Brain pericyte (primary cell): ENCODE measurements at places on chromosomes 13 and 19.

DNA sequence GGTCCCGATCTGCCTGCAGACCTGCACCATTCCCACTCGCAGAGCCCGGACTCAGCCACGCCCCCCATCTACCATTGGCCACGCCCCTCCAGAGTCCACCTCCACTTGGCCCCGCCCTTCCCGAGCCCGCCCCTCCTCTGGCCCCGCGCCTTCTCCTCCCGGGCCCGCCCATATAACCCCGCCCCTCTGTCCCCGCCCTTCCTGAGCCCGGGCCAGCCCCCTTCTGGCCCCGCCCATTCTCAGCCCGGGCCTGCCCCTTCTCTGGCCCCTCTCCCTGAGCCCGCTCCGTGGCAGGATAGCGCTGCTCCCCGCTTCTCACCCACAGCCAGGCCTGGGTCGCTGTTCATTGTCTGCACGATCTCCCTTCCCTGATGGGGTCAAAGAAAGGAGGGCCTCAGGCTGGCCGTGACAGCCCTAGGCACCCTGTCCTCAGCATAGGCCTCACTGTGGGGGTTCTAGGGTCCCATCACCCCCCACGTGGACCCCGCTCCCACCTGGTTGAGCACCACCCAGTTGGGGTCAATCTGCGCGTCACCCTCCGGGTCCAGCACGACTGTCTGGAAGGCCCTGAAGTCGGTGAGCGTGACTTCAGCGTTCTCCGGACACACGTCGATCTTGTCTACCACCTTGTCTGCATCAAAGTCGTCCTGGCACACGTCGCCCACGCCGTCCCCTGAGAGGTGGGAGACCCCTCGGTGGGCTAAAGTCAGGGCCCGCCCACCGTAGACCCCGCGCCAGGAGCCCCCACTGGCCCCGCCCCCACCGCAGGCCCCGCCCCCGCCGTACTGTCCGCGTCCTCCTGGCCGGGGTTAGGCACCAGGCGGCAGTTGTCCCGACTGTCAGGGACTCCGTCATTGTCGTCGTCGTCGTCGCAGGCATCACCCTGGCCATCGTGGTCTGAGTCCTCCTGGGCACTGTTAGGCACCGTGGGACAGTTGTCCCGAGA lies 5.7 kb downstream of the COMP start:
- no peak for DNase-seq

DNA sequence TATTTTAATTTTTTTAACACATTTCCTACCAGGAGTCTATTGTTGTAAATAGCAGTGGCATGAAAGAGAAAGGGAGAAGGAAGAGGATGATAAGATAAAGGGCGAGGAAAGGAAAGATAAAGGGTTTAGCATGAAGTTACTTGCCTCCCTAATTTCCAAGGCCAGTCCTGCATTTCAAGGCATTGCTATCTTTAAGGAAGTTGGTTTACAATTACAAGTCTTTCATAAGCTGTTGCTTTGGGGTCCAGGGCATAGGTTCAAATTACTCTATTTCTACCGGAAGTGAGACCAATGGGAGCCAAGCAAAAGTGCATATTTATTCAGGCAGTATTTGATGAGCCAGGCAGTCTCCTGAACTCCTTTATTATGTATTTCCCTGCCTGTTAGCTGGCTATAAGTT lies 27.7 kb upstream of the UBL3 start:
- no peak for DNase-seq

- no peak for DNase-seq
These were observed 142.1 kb upstream of the VSTM2B start for GRCh38 chr19:29383696-29384095.

GRCh38 chr13:89372193-89372592 lies 1701.0 kb downstream of the SLITRK5 start:
- DNase-seq, result no peak

DNA sequence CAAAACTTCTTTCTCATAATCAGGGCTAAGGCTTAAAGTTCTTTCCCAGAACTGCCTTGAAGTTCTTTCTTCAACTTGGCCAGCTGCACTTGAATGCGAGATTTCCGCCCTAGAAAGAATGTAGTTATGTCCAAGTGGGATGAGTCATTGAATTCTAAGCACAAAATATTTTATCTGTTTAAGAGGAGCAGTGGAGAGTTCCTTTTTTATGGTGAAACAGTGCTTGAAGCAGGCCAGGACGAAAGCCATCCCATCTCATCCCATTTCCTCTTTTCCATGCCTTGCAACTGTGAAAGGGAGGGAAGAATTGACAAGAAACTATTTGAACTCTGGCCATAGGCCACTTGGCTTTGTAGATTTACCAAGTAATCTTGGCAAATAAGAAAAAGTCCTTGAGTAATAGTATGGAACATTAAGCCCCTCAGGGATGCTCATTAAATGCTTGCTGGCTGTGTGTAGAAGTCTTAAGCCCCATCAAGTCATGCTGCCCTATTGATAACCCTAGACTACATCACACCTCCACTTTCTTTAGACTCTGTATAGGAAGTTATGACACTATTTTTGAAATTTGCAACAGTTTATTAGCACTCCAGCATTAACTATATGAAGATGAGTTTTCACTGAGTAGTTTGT lies 174.5 kb downstream of the KCTD12 start:
- DNase-seq, result peak; percentile 22

- DNase-seq, result no peak
These were observed 17.2 kb downstream of the KCNC3 start for GRCh38 chr19:50311723-50312635.

DNA sequence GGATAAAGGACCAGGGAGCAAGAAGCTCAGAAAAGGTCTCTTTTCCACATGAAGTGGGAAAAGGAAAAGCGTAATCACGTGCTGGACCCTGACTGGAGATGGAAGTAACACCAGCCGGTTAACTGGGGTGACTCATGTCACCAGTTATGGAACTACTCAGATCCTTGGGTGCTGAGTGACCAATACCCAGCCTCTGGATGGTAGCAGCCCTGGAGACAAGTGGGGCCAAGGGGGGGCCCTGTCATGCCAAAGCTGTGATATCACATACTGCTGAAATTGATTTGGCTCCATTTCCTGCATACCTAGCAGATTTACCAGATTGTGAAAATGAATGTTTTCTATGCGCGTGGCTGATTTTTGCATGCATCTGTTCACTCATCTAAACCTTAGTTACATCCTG lies 158.9 kb downstream of the ZIC5 start:
- no peak for DNase-seq

- no peak for DNase-seq
These were observed at the start of gene PPP1R13L for GRCh38 chr19:45404557-45405434. Gene PPP1R13L (minus strand): TSS chr19:45405069. CDS start chr19:45398318, 6,751 bp downstream.

GRCh38 chr13:32370805-32371204 lies 55.5 kb downstream of the BRCA2 start:
- no peak for DNase-seq

- no peak for DNase-seq
These were observed 38.6 kb upstream of the POP4 start for GRCh38 chr19:29567366-29567915.

- no peak for DNase-seq
These were observed 418.9 kb downstream of the COG6 start for GRCh38 chr13:40074338-40074737.

DNA sequence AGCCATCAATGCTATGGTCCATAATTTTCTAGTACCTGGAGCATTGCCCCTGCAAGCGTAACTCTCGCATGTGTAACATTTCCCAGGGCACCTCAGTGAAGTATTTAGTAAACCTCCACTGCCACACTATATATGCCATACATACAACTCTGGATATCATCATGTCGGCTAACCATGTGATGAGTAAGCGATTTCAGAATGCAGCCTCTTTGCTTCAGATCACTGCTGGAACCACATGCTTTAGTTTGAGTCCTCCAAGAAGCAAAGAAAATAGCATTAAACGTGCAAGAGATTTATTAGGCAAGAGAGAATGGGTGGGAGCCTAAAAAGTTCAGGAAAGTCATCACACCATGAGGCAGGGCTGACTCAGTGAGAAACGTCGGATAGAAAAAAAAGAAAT lies 635.6 kb upstream of the SLITRK5 start:
- DNase-seq, result no peak
